ENCODE measurements at places on chromosomes 4 and X. TPM values are rescaled to one million over a fixed set of nuclear protein-coding genes. Genes with fewer than 3 reads are reported as not detected.
A peak's percentile ranks its signal among the peaks of the same experiment; 100 is the strongest.

GRCh38 chr4:145497199-145498149 is 15.8 kb downstream of the SMAD1 start:
- no peak for DNase-seq

DNA sequence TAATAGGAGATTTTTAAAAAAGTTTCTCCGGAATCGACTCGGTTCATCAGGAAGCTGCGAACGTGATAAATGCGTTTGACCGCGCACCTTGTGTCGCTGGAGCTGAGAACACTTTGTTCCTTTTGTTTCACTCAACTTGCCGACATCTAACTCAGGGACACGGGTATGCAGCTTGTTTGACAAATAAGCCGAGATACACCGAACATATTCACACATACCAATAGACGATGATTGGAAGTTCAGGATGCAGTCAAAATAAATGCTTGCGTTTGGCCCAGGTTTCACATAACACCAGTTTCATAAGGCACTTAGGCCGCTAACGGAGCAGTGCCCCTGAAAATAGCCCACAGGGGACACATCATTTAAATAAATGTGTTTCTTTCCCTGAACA is 932 bp upstream of the SHISA3 start:
- no peak for DNase-seq

DNA sequence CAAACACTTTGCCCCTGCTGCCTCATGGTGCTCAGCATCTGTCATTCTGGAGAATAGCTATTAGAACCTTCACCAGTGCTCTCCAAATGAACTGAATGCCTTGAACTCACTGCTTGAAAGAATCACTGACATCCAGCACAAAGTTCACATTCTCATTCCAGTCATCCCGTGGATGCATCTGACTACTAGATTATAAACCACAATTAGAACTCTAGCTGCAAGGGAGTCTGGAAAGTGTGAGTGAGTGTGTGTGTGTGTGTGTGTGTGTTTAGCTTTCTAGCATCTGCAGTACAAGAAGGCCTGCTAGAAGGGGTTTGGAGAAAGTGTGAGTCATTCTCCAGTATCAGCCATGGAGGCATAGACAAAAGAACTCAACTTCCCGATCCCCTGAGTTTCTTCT is 71.3 kb upstream of the DYNLT3 start:
- no peak for DNase-seq

- DNase-seq: peak; percentile 59
These were observed at the start of gene EFHC2 for GRCh38 chrX:44343412-44344141. Gene EFHC2, minus strand, starts transcription at chrX:44343672. Its CDS starts 84 bp downstream, at chrX:44343588.

DNA sequence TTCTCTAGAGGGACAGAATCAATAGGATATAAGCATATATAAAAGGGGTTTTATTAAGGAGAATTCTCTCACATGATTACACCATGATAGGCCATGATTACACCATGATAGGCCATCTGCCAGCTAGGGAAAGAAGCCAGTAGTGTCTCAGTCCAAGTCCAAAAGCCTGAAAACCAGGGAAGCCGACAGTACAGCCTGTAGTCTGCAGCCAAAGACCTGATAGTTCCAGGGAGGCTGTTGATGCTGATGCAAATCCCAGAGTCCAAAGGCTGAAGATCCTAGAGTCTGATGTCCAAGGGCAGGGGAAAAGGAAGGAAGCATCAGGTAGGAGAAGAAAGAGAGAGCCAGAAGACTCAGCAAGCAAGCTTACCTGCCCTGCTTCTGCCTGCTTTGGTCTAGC is 411.3 kb upstream of the EMCN start:
- no peak for DNase-seq

DNA sequence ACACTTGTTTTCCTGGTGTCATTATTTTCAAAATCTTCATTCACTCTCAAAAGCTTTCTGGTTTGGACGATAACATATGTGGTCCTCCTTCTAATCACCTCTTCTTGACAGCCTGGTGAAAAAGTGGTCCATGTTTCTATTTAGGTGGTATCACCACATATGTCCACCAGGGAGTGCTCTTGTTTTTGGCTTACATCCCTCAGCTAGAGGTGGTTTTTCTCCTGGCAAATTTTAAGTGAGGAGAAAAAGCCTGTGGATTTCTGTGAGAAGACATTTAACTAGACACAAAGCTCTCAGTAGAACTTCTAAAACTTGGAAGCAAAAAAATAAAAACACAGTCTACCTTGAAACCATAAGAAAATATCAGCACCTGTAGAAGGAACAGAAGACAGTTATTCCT is 58.0 kb upstream of the FRMPD4 start:
- no peak for DNase-seq

DNA sequence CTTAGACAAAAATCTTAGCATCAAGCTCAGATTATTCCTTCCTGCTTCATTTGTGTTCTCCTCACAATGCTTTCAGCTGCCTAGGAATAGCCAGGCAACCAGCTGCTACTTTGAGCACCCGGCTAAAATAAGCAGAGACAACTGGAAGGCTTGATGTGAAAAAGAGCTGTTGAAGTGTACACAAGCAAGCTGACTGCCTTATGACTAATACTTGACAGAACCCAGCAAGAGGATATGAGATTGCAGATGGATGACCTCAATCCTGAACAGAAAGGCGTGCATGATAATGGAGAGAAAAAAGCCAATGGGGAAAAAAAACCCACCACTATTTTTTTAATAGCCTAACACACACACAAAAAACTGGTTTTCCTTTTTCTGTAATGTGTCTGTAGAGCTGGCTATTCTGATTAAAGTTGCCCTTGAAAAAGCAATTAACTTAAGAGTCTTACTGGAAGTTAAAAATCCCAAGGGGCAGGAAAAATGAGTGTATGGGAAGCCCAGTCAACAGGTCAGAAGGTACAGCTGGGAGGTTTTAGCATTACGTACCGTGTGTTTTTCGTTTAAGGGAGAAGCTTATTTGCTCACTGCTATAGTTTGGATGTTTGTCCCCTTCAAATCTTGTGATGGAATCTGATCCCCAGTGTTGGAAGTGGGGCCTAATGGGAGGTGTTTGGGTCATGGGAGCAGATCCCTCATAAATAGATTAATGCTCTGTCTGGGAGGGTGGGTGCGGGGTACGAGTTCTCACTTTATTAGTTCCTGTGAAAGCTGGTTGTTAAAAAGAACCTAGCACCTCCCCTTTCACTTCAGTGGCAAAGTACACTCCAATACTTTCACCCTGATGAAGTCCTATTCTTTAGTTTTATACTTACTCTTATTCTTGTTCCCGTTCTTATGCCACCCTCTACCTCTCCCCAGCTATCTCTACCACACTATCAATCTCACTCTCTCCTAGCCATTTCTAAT is 37.1 kb upstream of the HERC6 start:
- no peak for DNase-seq

DNA sequence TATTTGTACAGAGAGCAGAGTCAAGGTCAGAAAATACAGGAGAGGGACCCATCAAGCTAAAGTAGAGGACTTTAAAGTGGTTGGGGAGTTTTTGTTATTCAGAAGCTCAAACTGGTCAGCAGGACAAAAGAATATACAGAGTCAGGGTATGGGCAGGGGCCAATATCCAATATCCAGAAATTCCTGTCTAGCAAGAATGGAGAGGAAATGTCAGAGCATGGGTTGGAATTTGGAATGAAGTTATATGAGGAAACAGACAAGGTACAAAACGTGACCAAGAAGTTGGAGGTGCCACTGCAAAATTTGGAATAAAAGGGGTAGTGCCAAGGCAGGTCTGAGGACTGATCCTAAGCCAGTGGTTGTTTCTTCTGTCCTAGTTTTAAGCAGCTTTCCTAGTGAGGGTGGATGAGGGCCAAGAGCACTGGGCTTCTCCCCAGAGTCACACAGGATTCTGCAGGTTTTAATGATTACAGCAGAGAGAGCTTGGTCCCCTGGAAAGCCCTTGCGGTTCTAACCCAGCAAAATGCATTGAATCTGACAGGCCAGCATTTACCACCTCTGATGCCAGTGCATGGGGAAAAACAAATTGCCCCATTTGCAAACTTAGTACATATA is 304.7 kb upstream of the FTHL17 start:
- no peak for DNase-seq

GRCh38 chr4:169236873-169237626 is 33.7 kb downstream of the SH3RF1 start:
- no peak for DNase-seq

DNA sequence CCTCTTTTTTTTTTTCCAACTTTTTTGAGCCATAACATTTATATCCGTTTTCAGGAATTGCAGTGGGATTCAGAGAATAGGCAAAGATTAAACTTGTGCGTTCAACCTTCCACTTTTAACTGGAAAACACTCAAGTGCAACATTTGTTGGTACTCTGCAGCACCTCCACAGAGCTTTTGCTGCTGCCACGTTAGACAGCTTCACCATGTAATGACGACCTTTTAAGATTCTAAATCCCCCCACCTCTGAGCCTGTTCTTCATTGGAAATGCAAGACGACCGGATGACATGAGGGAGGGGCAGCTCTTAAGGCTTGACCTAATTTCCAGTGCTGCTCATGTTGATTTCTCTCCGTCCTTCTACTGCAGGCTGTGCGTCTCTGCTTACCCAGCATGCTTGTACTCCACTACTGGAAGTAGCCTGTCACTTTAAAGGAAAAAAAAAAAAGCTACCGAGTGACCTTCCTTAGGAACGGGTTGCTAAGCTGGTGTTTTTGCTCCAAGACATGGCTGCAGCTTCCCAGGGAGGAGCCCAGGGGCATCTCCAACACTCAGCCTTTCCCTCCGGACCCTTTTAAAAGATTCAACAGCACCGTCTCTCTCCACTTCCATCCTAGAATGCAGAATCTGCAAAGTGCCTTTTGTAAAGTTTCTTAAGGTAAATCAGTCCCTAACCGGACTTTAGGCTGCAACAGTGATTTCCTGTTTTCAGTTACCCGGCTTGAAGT is at the start of gene CC2D2A:
TSS of gene CC2D2A (plus strand) at position 481 of the 726 bp plus-strand sequence. CDS start 6,051 bp downstream, outside the sequence.
- DNase-seq: no peak

DNA sequence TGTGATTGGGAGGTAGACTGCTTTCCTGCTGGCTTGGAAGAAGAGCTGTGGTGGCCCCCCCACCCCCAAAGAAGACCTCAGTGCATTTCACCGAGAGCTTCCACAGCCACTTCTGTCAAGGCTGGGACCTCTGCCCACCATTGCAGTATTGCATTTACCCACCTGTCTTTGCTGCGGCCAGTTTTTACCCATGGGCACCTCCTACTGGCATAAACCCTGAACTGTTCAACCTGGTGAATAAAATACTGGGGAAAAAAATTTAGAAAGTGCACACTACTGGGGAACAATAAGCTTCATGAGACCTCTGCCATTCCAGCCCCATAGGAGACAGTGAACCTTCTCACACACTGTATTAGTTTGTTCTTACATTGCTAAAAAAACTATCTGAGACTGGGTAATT is 40.3 kb downstream of the ARFIP1 start:
- DNase-seq: no peak

- DNase-seq: no peak
These were observed 205.1 kb upstream of the TLL1 start for GRCh38 chr4:165667969-165668368.

KLHL15 gene
- total RNA-seq: 10.1 TPM

ARSD gene
- 2.5 TPM for total RNA-seq

FRG2 gene
- not detected for total RNA-seq

CSAG2 gene
- total RNA-seq: not detected

MAGEA3 gene
- not detected for total RNA-seq

CYLC1 gene
- total RNA-seq: not detected

ARX gene
- total RNA-seq: not detected
